ENCODE measurements at places on chromosomes 12 and 14.

DNA sequence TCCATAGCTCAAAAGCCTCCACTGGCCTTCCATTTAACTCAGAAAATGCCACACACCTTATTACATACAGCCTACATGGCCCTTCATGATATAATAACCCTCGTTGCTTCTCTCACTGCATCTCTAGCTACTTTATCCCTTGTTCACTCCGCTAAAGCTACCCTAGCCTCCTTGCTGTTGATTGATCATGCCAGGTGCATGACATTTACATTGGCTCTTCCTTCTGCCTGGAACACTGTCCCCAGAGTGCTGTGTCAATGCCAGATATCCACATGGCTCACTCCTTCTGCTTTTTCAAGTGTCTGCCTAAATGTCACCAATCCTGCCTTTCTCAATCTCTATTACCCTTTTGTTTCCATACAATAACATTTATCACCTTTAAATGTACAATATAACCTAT is 58.3 kb downstream of the CAND1 start:
- no peak for DNase-seq

- DNase-seq: no peak
These were observed 194.1 kb downstream of the MON2 start for GRCh38 chr12:62660756-62661155.

DNA sequence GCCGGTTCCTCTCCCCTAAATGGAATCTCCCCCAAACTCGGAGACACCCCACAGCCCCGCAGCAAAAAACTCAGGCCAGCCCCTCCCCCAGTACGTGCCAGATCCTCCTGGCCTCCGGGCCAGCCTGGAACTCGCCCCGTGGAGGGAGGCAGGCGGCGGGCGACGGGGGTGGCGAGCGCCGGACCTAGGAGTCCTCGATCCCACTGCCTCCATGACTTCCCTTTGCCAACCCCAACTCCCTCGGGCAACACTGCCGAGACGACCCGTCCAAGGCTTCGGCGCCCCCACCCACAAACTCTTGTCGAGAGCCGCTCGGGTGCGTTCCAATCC is 400 bp downstream of the ADCY6 start:
- no peak for DNase-seq

GRCh38 chr12:114744691-114745090 is 60.7 kb upstream of the TBX3 start:
- DNase-seq: no peak
